Ascending aorta (tissue), 2 donors: ENCODE measurements at places on chromosomes 7 and 10. TPM values are rescaled to one million over a fixed set of nuclear protein-coding genes. Genes with fewer than 3 reads are reported as not detected.

DNA sequence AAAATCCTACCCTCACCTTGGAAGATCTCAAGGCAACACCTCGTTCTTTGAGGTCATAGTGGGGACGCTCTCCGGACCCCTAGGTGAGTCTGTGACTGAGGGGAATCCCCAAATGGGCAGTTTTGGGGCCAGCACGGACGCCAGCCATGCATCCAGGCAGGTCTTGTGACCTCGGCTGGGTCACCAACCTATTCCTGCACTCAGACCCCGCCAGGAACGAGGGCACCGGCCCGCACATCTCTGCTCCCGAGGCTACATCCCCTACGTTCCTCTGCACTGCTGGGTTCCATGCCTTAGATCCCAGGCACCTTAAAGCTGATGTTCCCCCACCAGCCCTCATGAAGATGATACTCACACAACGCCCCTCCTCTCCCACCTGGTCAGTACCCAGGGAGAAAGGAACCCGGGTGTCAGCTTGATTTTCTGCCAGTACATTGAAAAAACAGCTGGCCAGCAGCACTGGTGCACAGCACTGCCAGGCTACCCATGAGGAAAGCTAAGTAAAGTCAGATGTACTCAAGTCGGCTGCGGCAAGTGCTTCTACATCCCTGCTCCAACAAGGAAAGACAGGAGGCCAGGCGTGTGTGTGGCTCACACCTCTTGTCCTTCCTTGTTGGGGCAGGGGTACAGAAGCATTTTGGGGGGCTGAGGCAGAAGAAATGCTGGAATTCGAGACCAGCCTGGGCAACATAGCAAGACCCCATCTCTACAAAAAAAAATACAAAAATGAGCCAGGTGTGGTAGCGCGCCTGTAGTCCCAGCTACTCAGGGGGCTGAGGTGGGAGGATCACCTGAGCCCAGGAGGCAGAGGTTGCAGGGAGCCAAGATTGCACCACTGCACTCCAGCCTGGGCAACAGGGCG, 48.1 kb downstream of the DIP2C start:
- no peak overlapping the region for H3K4me3 ChIP-seq
- no peaks in the 10 kb centered on the region for H3K27me3 ChIP-seq
- no peak for DNase-seq
- no peaks in the 10 kb centered on the region for H3K4me1 ChIP-seq
- H3K36me3 ChIP-seq: no peaks in the 10 kb centered on the region
- no peak overlapping the region for H3K27ac ChIP-seq

- peak overlapping the region; percentile 68 for H3K27ac ChIP-seq
- H3K4me3 ChIP-seq: no peak overlapping the region
- no peaks in the 10 kb centered on the region for H3K27me3 ChIP-seq
- peaks cover 5% of the 10 kb centered on the region for H3K4me1 ChIP-seq
- DNase-seq: no peak
- H3K36me3 ChIP-seq: peaks cover 13% of the 10 kb centered on the region
Measured at GRCh38 chr10:68997211-68997610, 8.6 kb downstream of the KIFBP start.

The ASB10 gene
- not detected for total RNA-seq

The TUBB8 gene
- not detected for total RNA-seq

The ANKRD26 gene
- 2.4 TPM for total RNA-seq

The WNT8B gene
- not detected for total RNA-seq

DNA sequence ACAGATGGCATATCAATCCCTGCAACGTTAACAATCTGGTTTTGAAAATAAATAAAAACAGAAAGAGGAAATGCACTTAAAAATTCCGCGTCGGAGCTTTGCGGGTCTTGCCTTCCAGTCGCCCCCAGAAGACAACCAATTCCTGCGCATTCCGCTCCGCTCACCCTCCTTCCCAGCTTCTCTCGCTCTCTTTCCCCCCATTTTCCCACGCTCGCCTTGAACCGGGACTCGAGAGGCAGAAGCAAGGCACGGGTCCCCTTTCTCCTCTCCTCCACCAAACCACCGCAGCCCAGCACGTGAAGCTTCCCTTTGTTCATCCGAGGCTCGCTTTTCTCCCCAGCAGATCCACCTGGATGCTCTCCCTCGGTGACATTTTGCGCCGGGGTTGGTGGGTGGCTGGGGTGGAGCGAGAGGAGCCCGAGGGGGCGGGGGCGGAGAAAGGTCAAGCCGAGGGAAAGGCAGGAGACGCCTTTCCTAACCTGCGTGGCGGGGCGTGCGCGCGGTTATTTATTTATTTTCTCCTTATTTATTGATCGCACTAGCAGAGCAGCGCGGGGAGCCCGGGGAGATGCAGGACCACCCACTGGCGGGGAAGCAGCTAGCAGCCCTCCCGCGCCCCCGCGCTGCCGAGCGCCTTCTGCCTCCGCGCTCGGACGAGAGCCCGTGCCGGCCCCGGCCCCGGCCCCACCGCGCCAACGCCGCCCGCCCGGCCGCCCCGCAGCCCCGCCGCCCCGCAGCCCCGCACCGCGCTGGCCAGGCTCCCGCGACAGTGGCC, at the start of gene KCND2:
TSS of gene KCND2 (plus strand) at position 475 of the 775 bp plus-strand sequence.
- H3K27me3 ChIP-seq: no peaks in the 10 kb centered on the region
- H3K4me3 ChIP-seq: peak within 1 kb of the TSS; percentile 59
- no peaks in the 10 kb centered on the region for H3K36me3 ChIP-seq
- DNase-seq: no peak
- no peak within 1 kb of the TSS for H3K27ac ChIP-seq
- H3K4me1 ChIP-seq: no peaks in the 10 kb centered on the region

GRCh38 chr10:113866551-113867394, 12.3 kb downstream of the NHLRC2 start:
- no peaks in the 10 kb centered on the region for H3K36me3 ChIP-seq
- H3K4me3 ChIP-seq: no peak overlapping the region
- no peaks in the 10 kb centered on the region for H3K4me1 ChIP-seq

The KCNH2 gene
- not detected for total RNA-seq

The GDF2 gene
- 0.21 TPM for total RNA-seq

The SKIDA1 gene
- not detected for total RNA-seq

GRCh38 chr10:22486431-22486830, 141.1 kb downstream of the SPAG6 start:
- no peaks in the 10 kb centered on the region for H3K27me3 ChIP-seq
- no peaks in the 10 kb centered on the region for H3K36me3 ChIP-seq
- H3K4me1 ChIP-seq: no peaks in the 10 kb centered on the region
- no peak for DNase-seq
- H3K27ac ChIP-seq: no peak overlapping the region
- H3K4me3 ChIP-seq: no peak overlapping the region

DNA sequence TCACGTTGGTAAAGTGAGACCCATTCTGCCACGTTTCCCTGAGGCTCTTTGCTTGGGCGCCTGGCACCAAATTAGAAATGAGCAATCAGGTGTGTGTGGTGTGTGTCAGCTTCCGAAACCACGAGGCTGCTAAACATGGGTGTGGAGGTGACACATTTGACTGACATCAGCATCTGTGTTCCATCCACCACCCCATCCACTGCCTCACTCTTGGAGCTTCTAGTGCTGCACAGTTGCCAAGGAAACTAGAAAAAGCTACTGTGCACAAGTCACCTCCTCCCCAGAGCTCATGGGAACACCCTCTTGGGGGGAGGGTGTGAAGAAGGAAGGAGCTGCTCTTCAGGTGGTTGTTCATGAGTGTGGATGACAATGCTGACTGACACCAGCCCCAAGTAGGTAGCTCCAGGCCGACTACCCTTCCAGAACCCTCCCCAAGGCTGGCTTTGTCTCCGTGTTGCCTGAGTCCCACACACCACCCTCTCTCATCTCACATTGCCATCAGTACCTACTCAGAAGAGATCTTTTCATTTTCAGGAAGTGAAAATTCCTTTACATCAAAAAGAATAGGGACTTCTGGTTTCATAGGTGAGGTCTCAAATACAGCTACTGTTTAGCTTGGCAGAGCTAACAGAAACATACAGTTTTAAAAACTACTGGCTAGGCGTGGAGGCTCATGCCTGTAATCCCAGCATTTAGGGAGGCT, 152.2 kb downstream of the TMEM178B start:
- H3K36me3 ChIP-seq: no peaks in the 10 kb centered on the region
- no peaks in the 10 kb centered on the region for H3K4me1 ChIP-seq
- H3K27ac ChIP-seq: no peak overlapping the region
- H3K4me3 ChIP-seq: no peak overlapping the region
- no peaks in the 10 kb centered on the region for H3K27me3 ChIP-seq

The UROS gene
- 38.1 TPM for total RNA-seq

DNA sequence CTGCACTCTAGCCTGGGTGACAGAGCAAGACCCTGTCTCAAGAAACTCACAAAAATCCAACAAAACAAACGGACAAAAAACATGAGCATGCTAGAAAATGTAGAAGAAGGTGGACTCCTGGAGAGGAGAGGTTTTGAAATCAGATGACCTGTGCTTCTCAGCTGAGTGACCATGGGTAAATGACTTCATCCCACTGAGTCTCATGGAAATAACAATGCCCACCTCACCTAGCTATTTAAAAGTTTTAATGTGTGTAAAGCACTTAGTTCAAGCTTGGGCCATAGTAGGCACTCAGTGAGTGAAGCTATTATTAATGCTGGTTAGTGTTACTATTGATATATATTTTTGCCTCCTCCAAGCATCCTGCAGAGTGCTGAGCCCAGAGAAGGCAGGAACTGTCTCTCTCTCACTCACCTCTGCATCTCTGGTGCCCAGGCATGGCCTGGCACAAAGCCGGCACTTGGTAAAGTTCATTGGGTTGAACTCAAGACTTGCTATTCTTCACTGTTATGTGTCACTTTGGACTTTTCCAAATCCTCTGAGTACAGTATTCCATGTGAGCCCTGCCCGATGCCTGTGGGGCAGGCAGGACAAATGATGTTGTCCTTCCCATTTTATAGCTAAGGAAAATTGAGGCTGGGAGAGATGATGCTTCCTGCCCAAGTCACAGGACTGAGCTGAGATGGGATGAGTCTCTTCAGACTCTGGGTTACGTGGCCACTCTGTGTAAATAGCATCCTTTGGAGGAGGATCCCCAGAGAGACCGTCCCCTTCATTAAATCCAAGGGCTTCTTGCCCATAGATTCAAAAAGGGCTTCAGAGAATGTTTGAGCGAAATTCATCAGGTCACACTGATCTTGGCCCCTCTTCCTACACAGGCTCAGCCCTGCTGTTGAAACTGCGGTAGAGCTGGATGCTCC, 81.4 kb upstream of the EMX2 start:
- no peaks in the 10 kb centered on the region for H3K36me3 ChIP-seq
- no peak overlapping the region for H3K4me3 ChIP-seq
- peaks cover 3% of the 10 kb centered on the region for H3K4me1 ChIP-seq
- no peaks in the 10 kb centered on the region for H3K27me3 ChIP-seq
- peak overlapping the region; percentile 83 for H3K27ac ChIP-seq
- no peak for DNase-seq

DNA sequence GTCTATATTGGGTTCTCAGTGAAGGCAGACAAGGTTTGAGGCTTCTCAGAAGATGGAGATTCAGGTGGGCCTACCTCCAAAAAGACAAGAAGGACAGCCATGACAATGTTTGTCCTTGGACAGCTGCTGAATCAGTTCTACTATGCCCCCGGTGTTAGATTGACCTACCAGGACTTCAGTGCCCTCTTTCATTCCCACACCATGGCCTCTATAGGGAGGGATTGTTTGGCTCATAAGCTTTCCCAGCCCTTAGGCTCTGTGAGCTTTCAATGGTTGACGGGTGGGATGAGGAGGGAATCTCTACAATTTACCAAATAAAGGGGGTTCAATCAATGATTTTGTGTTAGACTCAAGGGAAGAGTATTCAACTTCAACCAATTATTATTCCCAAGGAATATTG, 23.4 kb upstream of the RAPGEF5 start:
- H3K4me3 ChIP-seq: no peak overlapping the region
- no peak overlapping the region for H3K27ac ChIP-seq
- no peak for DNase-seq
- H3K27me3 ChIP-seq: no peaks in the 10 kb centered on the region

The HOXA10 gene
- total RNA-seq: not detected

The TMEM209 gene
- total RNA-seq: 5.3 TPM
